ENCODE measurements at places on chromosomes 12 and 14. TPM values are rescaled to one million over a fixed set of nuclear protein-coding genes. Genes with fewer than 3 reads are reported as not detected.
A peak's percentile ranks its signal among the peaks of the same experiment; 100 is the strongest.

GRCh38 chr12:104990950-104991349 is 4.8 kb downstream of the NOPCHAP1 start:
- no peak for DNase-seq
- no peak overlapping the region for H3K27ac ChIP-seq
- peaks cover 59% of the 10 kb centered on the region for H3K36me3 ChIP-seq
- H3K4me1 ChIP-seq: peaks cover 9% of the 10 kb centered on the region

GRCh38 chr14:73965216-73965615 is 15.1 kb downstream of the COQ6 start:
- H3K36me3 ChIP-seq: peaks cover 36% of the 10 kb centered on the region
- H3K27me3 ChIP-seq: no peaks in the 10 kb centered on the region
- H3K4me3 ChIP-seq: no peak overlapping the region
- H3K27ac ChIP-seq: no peak overlapping the region
- no peak for DNase-seq

DNA sequence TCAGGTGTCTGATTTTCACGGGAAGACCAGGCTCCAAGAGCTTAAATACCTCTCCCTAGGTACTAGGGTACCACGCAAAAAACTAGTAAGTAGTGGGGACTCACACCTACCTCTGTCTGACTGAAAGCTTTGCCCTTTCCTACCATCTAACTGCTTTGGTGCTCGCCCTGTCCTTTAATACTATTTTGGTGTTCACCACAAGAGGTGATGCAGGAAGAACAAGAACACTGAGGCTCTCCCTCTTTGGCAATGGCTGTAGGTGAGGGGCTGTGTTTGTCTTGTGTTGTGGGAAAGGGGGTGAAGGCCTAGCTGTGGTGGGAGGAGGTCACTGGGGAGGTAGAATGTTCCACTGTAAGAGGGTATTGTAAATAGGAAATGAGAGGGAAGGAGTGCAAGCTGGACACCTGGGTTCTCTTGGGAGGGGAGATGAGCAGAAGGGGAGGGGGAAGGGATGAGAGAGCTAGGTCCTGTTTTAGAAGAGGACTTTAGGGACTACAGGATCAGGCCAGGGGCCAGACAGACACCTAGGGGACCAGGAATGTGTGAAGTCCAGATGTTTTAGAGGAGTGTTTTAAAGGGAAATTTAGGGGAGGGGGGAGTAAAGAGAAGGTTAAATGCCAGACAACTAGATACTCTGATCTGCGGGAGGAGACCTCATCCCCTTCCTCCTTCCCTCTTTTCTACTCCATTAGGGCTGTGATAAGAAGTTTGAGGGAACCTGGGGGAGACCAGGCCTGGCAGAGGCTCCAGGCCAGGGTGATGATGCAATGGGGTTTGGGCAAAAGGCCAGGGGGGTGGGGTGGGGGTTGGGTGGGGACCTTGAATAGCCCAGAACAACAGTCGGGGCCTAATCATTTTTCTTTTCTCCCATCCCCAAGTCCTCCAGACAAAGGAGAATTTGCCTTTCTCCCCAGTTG is 2.1 kb downstream of the ITGA5 start:
- H3K27me3 ChIP-seq: no peaks in the 10 kb centered on the region
- no peak for DNase-seq
- H3K36me3 ChIP-seq: peaks cover 29% of the 10 kb centered on the region
- no peak overlapping the region for H3K27ac ChIP-seq

- no peaks in the 10 kb centered on the region for H3K36me3 ChIP-seq
- H3K27ac ChIP-seq: no peak overlapping the region
- DNase-seq: no peak
- H3K27me3 ChIP-seq: no peaks in the 10 kb centered on the region
- no peak overlapping the region for H3K4me3 ChIP-seq
These were observed 19.7 kb upstream of the INF2 start for GRCh38 chr14:104669697-104670096.

DNA sequence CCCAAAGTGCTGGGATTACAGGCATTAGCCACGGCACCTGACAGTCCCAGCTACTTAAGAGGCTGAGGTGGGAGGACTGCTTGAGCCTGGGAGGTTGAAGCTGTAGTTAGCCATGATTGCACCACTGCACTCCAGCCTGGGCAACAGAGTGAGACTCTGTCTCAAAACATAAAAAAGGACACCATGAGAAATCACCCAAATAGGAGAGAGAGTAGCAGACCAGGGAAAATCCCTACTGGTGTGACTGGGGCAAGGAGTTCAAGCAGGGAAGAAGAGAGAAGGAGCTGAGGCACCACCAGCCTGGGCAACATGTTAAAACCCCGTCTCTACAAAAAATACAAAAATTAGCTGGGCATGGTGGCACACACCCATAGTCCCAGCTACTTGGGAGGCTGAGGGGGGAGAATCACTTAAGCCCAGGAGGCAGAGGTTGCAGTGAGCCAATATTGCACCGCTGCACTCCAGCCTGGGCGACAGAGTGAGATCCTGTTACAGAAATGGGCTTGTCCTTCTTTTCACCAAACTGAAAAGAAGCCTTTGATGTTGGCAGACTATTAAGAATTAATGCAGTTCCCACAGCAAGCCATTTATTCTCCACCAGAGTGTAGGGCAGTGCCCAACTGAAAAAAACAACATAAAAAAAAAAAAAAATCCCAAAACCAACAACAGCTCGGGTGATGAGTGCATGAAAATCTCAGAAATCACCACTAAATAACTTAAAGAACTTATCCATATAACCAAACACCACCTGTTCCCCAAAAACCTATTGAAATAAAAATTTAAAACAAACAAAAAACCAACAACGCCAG is 4.5 kb upstream of the SRSF9 start:
- peaks cover 11% of the 10 kb centered on the region for H3K4me1 ChIP-seq
- H3K4me3 ChIP-seq: no peak overlapping the region
- H3K27me3 ChIP-seq: no peaks in the 10 kb centered on the region
- H3K36me3 ChIP-seq: peaks cover 8% of the 10 kb centered on the region
- no peak for DNase-seq
- no peak overlapping the region for H3K27ac ChIP-seq

- no peaks in the 10 kb centered on the region for H3K36me3 ChIP-seq
- DNase-seq: peak; percentile 59
- no peaks in the 10 kb centered on the region for H3K27me3 ChIP-seq
- H3K27ac ChIP-seq: no peak overlapping the region
These were observed 17.4 kb upstream of the FLVCR2 start for GRCh38 chr14:75561013-75561432.

DNA sequence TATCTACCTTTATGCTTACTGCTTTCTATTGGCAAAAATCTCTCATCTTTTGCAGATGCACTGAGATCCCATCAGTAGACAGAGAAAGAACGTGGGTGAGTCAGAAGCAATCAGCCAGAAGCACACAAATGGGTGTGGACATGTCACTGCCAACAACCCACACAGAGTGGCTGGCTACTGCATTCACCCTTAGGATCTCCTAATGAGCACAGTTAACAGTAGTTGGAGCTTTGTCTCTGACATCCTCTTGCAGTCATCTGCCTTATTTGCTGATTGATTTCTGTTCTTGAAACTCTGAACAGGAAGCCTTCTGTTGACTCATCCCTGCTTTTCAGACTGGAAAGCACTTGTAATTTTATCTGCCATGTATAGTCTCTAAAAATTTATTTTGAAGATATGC is 117.2 kb downstream of the RGS6 start:
- H3K4me1 ChIP-seq: no peaks in the 10 kb centered on the region
- DNase-seq: no peak
- no peaks in the 10 kb centered on the region for H3K27me3 ChIP-seq
- H3K36me3 ChIP-seq: no peaks in the 10 kb centered on the region
- H3K4me3 ChIP-seq: no peak overlapping the region
- no peak overlapping the region for H3K27ac ChIP-seq

DNA sequence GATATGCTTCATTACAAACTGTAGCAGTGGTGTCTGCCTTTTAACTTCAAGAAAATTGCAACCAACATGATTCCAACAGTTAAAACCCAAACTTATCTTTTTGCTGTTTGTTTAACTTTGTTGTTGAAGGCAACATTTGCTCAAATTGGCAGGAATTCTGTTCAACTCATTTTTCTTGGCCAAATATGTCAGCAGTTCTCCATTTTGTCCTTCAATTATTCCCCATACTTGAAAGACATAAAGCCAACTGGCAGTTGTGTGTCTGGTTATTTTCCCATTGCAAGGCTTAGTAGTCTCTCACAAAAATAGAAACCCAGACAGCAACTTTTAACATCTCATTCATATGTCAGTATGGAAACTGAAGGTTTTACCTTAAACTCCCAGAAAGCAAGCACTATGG is 146.3 kb downstream of the LRIG3 start:
- H3K4me1 ChIP-seq: peaks cover 7% of the 10 kb centered on the region
- no peaks in the 10 kb centered on the region for H3K27me3 ChIP-seq
- H3K27ac ChIP-seq: peak overlapping the region; percentile 50
- no peak for DNase-seq

DNA sequence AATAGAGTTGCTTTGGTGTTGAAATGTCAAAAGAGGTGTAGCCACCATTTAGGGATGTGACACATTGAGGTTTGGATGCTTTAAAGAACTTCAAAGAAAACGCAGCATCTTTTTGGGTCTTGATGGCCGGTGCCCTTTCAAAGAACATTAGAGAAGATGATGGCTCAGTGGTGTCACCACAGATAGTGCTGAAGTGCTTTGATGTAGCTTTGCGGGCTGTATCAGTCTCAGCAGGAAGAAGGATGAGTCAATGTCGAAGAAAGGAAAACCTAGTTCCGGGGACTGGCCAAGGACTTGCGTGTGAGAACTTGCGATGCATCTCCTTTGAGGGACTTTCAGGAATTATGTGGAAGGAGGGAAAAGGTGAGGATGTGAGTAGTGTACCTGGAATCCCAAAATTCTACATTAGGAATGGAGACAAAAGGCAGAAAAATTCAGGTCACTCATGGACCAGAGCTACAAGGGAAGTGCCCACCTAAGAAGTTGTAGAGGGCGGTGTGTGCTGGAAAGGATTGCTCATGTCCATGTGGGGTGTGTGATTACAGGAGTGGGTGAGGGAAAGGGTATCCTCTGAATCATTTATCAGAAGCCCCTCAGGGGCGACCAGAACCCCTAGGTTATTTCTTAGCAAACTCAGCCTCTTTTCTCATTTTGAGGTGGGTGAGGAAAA is 39.7 kb upstream of the GZMB start:
- DNase-seq: no peak
- no peak overlapping the region for H3K27ac ChIP-seq

DNA sequence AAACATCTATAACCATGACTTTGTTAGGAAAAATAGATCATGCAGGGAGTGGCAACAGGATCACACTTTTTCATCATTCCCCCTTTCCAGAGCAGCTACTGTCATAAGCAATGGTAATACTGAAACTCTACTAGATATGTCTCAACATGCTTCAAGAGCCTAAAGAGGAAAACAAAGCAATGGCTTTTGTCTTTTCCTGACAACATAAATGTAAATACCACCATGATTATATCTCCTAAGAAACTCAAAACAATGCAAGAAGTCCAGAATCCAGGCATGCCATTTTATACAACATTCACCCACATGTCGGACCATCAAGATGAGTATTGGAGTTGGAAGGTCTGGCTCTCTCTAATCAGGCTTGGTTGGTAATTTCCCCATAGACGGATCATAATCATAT is 78.7 kb downstream of the KIF21A start:
- H3K4me1 ChIP-seq: no peaks in the 10 kb centered on the region
- no peak overlapping the region for H3K27ac ChIP-seq
- no peaks in the 10 kb centered on the region for H3K27me3 ChIP-seq
- H3K4me3 ChIP-seq: no peak overlapping the region

The PPM1H gene
- 9.6 TPM for total RNA-seq

- peaks cover 93% of the 10 kb centered on the region for H3K36me3 ChIP-seq
- no peak overlapping the region for H3K4me3 ChIP-seq
- no peaks in the 10 kb centered on the region for H3K27me3 ChIP-seq
- DNase-seq: no peak
- no peak overlapping the region for H3K27ac ChIP-seq
- no peaks in the 10 kb centered on the region for H3K4me1 ChIP-seq
These were observed 15.4 kb upstream of the TNS2 start for GRCh38 chr12:53034459-53034858.

DNA sequence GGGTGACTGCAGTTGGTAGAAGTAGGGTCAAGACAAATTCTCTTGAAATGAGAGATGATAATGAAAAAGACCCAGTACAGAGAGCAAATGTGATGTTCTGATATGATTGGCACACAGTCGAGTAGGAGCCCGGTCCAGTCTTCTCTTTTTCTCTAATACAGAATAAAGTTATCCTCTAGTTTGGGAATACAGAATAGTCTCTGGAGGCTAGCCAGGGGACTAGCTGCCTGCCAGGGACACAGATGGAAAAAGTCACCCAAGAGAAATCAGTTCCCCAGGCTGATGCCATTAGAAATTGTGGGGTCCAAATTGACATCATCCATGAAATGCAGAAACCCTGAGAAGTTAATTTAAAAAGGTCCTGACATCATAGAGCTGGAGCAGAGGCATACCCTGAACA is 177.2 kb upstream of the NEDD1 start:
- H3K36me3 ChIP-seq: no peaks in the 10 kb centered on the region
- no peaks in the 10 kb centered on the region for H3K4me1 ChIP-seq
- H3K27ac ChIP-seq: no peak overlapping the region
- H3K27me3 ChIP-seq: no peaks in the 10 kb centered on the region
- H3K4me3 ChIP-seq: no peak overlapping the region
- no peak for DNase-seq

The MEG3 gene
- 39.1 TPM for total RNA-seq

DNA sequence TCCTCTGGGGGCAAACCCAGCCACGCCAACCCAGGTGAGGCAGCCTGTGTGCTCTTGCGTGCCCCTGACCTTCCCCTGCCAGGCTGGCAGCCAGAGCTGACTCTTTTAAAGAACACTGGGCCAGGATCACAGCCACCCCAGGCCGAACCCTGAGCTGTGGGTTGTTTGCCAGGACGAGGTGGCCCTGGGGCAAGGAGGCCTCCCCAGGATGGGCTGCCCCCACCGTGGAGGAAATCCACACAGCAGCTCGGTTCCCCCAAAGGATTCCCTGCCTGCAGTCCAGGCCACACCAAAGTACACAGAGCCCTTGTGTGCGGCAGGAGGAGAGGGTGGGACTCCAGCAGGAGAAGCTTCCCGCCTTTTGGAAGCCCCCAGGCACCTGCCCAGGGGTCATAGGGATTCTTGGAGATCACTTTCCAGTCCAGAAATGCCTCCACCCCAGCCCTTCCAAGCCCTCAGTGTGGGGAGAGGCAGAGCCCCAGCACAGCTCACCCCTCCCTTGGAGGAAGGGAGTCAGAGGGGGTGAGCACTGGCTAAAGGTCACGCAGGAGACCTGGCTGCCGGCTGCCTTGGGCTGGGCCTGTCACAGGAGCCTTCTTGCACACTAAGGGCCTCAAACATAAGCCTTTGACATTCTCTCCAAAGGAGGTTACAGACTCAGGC is 115.6 kb downstream of the CALM1 start:
- DNase-seq: no peak
- H3K36me3 ChIP-seq: no peaks in the 10 kb centered on the region
- no peaks in the 10 kb centered on the region for H3K27me3 ChIP-seq
- H3K4me1 ChIP-seq: no peaks in the 10 kb centered on the region
- H3K27ac ChIP-seq: no peak overlapping the region
- no peak overlapping the region for H3K4me3 ChIP-seq

DNA sequence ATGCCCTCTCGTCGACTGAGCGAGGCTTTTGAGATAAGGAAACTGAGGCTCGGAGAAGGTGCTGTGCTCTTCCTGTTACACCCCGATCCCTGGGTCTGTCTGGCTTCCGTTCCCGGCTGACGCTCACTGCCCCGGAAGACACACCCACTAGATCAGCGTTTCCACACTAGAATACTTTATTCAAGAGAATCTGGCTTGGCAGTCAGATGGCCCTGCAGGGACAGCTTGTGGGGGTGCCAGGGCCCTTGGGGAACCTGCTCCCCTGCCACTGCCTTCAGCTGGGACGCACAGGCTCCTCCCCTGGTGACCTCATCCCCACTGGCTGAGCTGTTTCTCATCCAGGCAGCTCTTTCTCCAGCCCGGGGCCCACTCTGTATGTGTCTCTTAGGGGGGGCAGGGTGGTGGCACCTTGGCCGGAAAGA is 13.7 kb downstream of the PGF start:
- no peak overlapping the region for H3K27ac ChIP-seq
- H3K4me1 ChIP-seq: peaks cover 11% of the 10 kb centered on the region
- no peak for DNase-seq
- no peak overlapping the region for H3K4me3 ChIP-seq

Data from SJSA1 (cell line).